ENCODE measurements at places on chromosomes 5 and 9. TPM values are rescaled to one million over a fixed set of nuclear protein-coding genes. Genes with fewer than 3 reads are reported as not detected.

DNA sequence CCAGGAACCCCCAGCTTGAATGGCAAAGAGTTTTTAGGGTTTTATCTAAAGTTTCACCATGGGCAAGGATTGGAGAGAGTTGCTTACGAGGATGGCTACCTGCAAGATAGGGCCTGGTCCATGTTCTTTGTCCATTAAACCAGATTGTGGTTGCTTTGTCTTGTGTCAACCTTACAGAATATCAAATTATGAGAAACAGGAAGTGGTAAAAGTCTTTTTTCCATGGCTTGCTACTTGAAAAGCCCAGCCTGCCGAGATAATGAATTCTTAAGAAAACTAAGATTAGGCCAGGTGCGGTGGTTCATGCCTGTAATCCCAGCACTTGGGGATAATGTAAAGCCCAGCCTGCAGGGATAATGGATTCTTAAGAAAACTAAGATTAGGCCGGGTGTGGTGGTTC, 24.4 kb downstream of the ZNF474 start:
- no peaks in the 10 kb centered on the region for H3K4me1 ChIP-seq
- no peak for DNase-seq
- no peaks in the 10 kb centered on the region for H3K36me3 ChIP-seq
- H3K27ac ChIP-seq = no peak overlapping the region

DNA sequence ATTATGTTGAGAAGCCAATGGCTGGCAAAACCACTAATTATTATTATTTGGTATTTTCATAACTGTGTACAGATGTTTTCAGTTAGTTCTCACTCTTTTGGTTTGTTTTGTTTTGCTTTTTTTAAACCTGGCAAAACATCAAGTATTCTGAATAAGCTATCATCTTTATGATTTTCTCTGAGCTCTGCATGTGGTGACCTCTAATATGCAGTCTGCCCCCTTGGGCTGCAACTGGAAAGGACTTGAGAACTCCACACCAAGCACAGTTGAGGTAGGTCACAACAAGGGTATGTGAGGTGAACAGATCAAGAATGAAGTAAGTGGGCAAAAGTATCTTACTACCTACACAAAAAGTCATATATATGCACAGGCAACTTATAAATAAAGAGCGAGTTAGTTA, 202.2 kb downstream of the NFIB start:
- H3K27ac ChIP-seq = peak overlapping the region; percentile 10
- DNase-seq = no peak
- no peak overlapping the region for H3K4me3 ChIP-seq

GRCh38 chr5:155906046-155906445, 420.9 kb upstream of the SGCD start:
- H3K4me1 ChIP-seq = peaks cover 29% of the 10 kb centered on the region
- no peak for DNase-seq
- no peak overlapping the region for H3K27ac ChIP-seq
- no peaks in the 10 kb centered on the region for H3K27me3 ChIP-seq
- H3K36me3 ChIP-seq = no peaks in the 10 kb centered on the region

GRCh38 chr5:132439521-132440089, 51.0 kb downstream of the IRF1 start:
- no peaks in the 10 kb centered on the region for H3K36me3 ChIP-seq
- H3K27ac ChIP-seq = peak overlapping the region; percentile 83
- H3K4me3 ChIP-seq = peak overlapping the region; percentile 17
- peak; percentile 78 for DNase-seq
- H3K27me3 ChIP-seq = no peaks in the 10 kb centered on the region
- peaks cover 99% of the 10 kb centered on the region for H3K4me1 ChIP-seq

GRCh38 chr5:39193553-39194465, 25.6 kb downstream of the FYB1 start:
- H3K4me3 ChIP-seq = no peak overlapping the region
- no peak overlapping the region for H3K27ac ChIP-seq
- H3K27me3 ChIP-seq = peaks cover 40% of the 10 kb centered on the region
- DNase-seq = no peak

DNA sequence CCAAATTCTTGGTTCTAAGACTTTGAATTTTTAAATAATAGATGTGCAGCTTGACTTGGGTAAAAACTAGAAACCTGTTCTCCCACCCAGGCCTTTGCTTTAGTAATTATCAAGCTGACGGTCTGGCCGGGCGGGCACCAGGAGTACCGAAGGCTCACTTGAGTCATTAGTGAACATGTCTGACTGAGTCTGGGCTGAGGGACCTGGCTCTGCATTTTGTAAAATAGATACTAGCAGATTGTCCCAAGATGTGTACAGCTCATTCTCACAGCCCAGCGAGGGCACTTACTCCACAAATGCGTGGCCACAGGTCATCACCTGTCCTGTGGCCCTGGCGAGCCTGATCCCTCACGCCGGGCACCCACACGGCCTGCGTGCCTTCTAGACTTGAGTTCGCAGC, 216.2 kb downstream of the FANCC start:
- peak overlapping the region; percentile 57 for H3K27ac ChIP-seq
- no peaks in the 10 kb centered on the region for H3K27me3 ChIP-seq
- peaks cover 4% of the 10 kb centered on the region for H3K36me3 ChIP-seq
- peaks cover 85% of the 10 kb centered on the region for H3K4me1 ChIP-seq
- H3K4me3 ChIP-seq = no peak overlapping the region
- DNase-seq = no peak

- H3K4me3 ChIP-seq = no peak overlapping the region
- H3K36me3 ChIP-seq = no peaks in the 10 kb centered on the region
- DNase-seq = no peak
- H3K27me3 ChIP-seq = no peaks in the 10 kb centered on the region
Measured at GRCh38 chr5:95035891-95036685, 248.8 kb downstream of the MCTP1 start.

- DNase-seq = no peak
- H3K27me3 ChIP-seq = no peaks in the 10 kb centered on the region
- H3K4me3 ChIP-seq = no peak overlapping the region
- no peaks in the 10 kb centered on the region for H3K4me1 ChIP-seq
- no peaks in the 10 kb centered on the region for H3K36me3 ChIP-seq
Measured at GRCh38 chr9:36129139-36129538, 7.4 kb upstream of the GLIPR2 start.

DNA sequence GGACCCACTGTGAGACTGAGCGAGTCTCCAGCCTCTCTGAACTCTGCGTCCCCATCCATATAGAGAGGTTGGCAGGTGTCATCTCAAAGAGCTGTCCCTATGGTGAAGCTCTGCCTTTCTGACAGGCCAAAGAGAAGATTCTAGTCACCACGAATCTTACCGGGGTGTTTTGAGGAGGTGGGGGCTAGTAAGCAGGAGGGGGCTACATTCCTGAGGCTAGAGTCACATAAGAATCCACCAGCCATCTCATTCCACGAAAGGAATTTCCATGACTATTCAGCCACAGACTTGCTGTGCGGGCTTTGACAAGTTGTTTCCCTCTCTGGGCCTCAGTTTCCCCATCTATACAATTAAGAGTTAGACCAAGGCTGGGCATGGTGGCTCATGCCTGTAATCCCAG, 16.3 kb downstream of the PDGFRB start:
- peak overlapping the region; percentile 89 for H3K27ac ChIP-seq
- H3K36me3 ChIP-seq = peaks cover 11% of the 10 kb centered on the region
- no peak for DNase-seq
- no peaks in the 10 kb centered on the region for H3K27me3 ChIP-seq

GRCh38 chr5:15992918-15993317, 186.7 kb downstream of the MARCHF11 start:
- no peaks in the 10 kb centered on the region for H3K4me1 ChIP-seq
- no peaks in the 10 kb centered on the region for H3K36me3 ChIP-seq
- no peak overlapping the region for H3K4me3 ChIP-seq
- H3K27ac ChIP-seq = no peak overlapping the region
- no peak for DNase-seq

DNA sequence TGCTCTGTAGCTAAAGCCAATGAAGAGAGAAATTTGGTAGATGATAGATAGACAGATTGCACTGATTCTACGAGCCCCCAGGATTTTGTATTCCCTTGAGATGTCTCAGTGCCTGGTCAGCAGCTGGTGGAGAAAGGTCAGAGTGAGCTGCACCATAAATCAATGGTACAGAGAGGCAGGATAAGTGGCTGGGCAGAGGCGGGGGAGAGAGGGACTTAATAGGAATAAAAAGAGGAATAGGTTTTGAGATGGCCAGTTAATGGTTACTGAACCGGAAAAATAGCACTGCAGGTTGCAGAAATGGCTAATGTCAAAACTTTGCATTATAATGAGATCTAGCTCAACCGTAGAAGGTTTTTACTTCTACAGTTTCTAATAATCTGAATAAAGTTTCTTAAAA, 47.9 kb upstream of the SLC12A2 start:
- no peaks in the 10 kb centered on the region for H3K27me3 ChIP-seq
- no peak overlapping the region for H3K4me3 ChIP-seq
- peaks cover 28% of the 10 kb centered on the region for H3K4me1 ChIP-seq
- DNase-seq = no peak
- no peak overlapping the region for H3K27ac ChIP-seq

GRCh38 chr9:100492952-100493351, 20.0 kb downstream of the TMEFF1 start:
- no peak overlapping the region for H3K27ac ChIP-seq
- no peaks in the 10 kb centered on the region for H3K4me1 ChIP-seq
- H3K4me3 ChIP-seq = no peak overlapping the region
- no peaks in the 10 kb centered on the region for H3K36me3 ChIP-seq
- H3K27me3 ChIP-seq = no peaks in the 10 kb centered on the region

- no peaks in the 10 kb centered on the region for H3K27me3 ChIP-seq
- no peaks in the 10 kb centered on the region for H3K36me3 ChIP-seq
- no peak overlapping the region for H3K27ac ChIP-seq
- no peaks in the 10 kb centered on the region for H3K4me1 ChIP-seq
- H3K4me3 ChIP-seq = no peak overlapping the region
- DNase-seq = no peak
Measured at GRCh38 chr9:14645648-14646047, 47.6 kb downstream of the ZDHHC21 start.

- DNase-seq = no peak
- H3K27ac ChIP-seq = no peak overlapping the region
- H3K4me1 ChIP-seq = peaks cover 80% of the 10 kb centered on the region
- no peaks in the 10 kb centered on the region for H3K27me3 ChIP-seq
- H3K4me3 ChIP-seq = no peak overlapping the region
- peaks cover 11% of the 10 kb centered on the region for H3K36me3 ChIP-seq
Measured at GRCh38 chr5:143119881-143120341, 283.6 kb downstream of the NR3C1 start.

DNA sequence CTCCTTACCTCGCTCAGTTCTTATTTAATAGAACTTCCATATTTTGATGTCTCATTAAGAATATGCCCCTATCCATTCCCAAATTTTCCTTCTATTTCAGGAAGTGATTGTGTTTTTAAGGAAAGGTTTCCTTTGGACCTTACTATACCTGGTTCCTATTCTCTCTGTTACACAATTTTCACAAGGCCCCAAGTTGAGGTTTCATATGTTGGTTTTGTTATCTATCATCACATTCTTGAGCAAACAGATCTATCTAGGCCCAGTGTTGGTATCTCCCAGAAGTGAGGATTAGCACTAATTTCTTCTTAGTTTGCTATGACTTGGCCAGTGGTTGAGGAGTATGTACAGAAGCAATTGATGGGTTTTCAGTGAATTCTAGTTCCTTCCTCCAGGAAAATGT, 41.5 kb downstream of the ALG2 start:
- H3K27ac ChIP-seq = no peak overlapping the region
- H3K4me3 ChIP-seq = no peak overlapping the region
- no peak for DNase-seq
- no peaks in the 10 kb centered on the region for H3K36me3 ChIP-seq

DNA sequence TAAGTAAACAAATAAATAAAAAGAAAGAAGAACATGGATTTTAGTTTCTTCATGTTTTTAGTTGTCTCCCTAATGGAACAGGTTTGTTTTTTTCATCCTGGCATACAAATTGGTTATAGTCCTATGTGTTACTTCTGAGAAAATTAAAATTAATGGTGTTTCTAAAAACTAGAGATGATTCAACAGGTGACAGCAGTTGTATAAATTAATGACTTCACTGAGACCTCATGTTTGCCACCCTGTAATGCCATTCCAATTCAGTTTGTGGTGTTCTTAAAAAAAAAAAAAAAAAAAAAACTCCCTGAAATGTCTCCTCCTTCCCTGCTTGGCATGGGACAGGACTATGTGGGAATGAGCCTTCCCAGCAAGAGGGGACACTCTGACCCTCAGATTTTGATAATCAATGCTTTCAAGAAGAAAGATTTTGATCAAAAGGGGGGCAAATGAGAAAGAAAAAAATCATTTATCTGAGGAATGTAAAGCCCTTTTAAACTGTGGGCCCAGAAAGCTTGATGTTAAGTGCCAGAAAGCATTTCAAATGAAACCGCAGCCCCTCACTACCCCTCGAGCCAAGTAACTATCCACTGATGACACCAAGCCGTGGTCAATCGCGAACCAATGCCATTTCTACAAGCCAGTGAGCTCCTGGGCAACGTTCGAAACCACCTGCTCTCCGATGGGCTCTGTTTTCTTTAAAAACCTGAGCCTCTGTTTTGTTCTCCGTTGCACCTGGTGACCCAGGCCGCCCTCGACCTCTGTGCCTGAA, 941 bp downstream of the EXD3 start:
- H3K4me3 ChIP-seq = peak overlapping the region; percentile 96
- peak; percentile 16 for DNase-seq
- no peaks in the 10 kb centered on the region for H3K27me3 ChIP-seq
- peak overlapping the region; percentile 84 for H3K27ac ChIP-seq

- H3K36me3 ChIP-seq = no peaks in the 10 kb centered on the region
- peak overlapping the region; percentile 9 for H3K27ac ChIP-seq
- H3K27me3 ChIP-seq = no peaks in the 10 kb centered on the region
Measured at GRCh38 chr5:168409591-168410458, 76.4 kb upstream of the RARS1 start.

DNA sequence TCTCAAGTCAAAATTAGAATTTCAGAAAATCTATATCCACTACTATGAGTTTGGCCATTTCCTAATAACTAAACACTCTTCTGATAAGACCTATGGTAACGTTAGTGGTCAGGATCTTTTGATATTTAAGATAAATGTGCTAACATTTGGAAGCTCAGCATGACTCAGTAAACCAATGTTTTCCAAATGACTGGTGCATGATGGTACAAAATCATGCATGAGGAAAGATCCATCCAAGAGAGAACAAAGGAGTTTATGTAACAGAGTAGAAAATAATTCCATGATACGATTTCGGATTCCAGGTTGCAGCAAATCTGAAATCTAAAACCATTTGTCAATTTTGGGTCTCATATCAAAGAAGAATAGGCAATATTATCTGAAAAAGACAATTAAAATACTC, 279.2 kb downstream of the NSG2 start:
- no peaks in the 10 kb centered on the region for H3K36me3 ChIP-seq
- H3K27me3 ChIP-seq = peaks cover 81% of the 10 kb centered on the region
- DNase-seq = no peak
- no peaks in the 10 kb centered on the region for H3K4me1 ChIP-seq
- H3K27ac ChIP-seq = no peak overlapping the region

The SLC45A2 gene
- total RNA-seq = not detected

The IQGAP2 gene
- total RNA-seq = 4.1 TPM

The PPP3R2 gene
- not detected for total RNA-seq

The PITX1 gene
- total RNA-seq = not detected

The CCL28 gene
- 0.60 TPM for total RNA-seq

The MCTP1 gene
- 7.8 TPM for total RNA-seq
